ENCODE measurements at places on chromosomes 11 and 22.

DNA sequence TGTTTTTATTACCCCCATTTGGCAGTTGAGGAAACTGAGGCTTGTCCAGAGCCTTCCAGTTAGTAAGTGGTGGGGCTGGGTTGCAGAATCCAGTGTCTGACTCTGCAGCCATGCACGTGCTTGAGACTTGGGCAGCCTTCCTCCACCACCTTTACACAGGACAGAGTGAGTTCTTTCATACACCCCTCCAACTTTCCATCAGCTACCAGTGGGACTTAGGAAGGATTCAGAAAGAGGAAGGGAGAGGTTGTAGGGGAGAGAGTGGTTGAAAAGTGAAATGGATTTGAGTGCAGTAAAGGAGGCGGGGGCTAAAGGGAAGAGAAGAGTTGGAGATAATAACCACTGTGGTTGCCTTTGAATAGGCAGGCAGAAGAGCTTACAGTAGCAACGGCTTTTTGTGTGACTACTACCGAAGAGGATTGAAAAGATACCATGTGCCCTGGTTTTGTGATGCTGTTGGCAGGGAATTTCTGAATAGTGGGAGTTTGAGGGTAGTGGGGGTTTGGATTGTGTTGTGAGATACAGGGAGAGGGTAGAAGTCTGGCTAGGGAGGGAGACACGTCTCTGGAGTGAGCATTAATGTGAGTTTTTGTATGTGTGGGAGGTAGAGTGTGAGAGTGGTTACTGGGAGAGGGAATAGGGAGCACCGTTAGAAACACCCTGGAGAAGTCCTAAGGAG lies 1.7 kb downstream of the UVRAG start:
- no peak for DNase-seq

DNA sequence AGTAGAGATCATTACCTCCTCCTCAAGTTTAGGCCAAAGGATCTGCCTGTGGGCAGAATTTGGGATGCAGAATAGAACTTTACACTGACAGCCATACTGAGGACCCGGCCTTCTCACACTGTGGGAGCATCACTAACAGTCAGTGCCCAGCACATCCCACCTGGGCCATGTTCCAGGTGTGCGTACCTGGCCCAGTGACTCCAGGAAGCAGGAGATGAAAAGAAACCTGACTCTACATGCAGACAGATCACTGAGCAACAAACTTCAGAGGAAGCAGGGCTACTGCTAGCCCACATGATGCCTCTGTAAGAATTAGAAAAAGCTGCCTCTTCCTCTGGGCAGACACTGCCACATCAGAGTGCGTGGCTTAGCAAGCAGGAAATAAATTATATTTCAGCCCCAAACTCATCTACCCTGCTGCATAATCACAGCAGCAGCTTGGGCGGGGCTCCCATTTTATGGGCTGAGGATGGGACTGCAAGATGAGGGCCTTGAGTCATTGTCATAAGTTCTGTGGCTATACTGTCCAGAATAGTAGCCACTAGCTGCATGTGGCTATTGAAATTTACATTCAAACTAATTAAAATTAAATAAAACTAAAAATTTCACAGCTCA lies 6.0 kb upstream of the LMO2 start:
- no peak for DNase-seq

DNA sequence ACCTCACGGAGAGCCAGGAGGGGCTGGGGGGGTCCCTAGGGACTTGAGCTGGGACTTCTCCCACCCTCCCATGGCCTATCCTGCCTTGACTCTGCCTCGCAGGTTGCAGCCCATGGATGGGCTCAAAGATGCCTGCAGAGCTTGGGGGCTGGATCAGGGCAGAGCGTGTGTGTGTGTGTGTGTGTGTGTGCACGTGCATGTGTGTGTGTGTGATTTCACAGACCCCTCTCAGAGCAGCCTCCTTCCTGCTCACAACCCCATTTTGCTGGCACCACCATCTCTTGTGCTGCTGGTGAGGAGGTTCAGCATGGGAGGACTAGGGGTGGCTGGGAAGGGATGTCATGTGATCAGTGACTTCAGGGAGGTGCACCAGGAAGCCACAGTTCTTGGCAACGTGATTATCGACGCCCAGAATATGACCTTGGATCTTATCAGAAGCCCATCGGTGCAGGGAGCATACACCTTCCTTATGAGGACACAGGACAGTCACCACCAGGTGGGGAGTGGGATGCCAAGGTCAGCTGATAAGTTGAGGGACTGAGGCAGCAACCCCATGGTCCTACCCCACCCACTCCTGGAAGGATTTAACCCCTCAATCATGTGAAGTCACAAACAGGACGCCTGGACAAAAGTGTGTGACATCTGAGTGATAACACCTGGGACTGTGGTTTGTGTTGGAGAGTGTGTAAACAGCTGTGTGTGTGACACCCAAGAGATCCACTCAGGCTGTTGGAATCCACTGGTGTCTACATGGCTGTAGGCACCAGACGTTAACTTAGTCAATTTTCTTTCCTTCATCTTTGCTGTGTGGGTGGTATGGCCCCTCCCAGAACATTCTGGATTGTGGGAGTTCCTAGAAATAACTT lies 1.8 kb upstream of the NAALADL1 start:
- no peak for DNase-seq

- DNase-seq = no peak
Observed at GRCh38 chr11:119236891-119237290, 30.8 kb downstream of the CBL start.

DNA sequence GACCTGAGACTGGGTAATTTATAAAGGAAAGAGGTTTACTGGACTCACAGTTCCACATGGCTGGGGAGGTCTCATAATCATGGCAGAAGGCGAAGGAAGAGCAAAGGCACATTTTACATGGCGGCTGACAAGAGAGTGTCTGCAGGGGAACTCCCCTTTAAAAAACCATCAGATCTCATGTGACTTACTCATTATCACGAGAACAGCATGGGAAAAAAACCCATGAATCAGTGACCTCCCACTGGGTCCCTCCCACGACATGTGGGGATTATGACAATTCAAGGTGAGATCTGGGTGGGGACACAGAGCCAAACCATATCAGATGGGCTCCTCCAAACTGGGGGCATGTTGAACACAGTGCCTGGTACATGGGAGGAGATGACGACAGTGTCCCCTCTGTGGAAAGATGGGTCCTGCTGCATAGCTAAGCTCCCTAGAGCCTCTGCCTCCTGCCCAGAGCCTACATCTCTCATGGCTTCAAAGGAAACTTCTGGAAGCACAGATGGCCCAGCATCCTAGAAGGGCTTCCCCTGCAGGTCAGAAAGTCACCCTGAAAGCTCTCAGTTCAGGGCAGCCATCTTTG lies 46.1 kb downstream of the MYEOV start:
- DNase-seq = no peak

- DNase-seq = peak; percentile 54
Observed at GRCh38 chr11:8258784-8259183, 4.9 kb downstream of the LMO1 start.
